ENCODE measurements at places on chromosomes 13 and 19.

DNA sequence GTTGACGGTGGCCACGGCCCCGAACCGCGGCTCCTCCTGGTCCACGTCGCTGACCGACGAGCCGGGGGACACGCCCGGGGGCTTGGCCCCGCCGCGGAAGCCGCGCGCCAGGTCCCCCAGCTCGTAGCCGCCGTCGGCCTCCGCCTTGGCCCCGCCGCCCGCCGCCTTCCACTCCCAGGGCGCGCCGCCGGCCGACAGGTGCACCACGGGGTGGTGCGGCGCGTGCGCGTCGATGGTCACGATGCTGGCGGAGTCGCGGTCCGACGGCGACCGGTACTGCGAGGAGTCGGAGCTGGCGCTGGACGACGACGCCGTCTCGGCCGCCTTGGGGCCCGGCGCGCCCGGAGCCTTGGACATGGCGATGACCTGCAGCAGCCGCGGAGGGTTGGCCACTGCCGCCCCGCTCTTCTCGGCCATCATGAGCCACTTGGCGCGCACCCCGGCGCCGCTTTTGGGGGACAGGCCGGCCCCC lies 9.0 kb downstream of the PLPPR3 start:
- DNase-seq: peak; percentile 38

GRCh38 chr19:21147540-21147939 lies 5.7 kb downstream of the ZNF431 start:
- DNase-seq: no peak

- no peak for DNase-seq
These were observed 3.9 kb downstream of the F10 start for GRCh38 chr13:113126265-113127150.

- no peak for DNase-seq
These were observed 1289.4 kb downstream of the PCDH9 start for GRCh38 chr13:65940720-65941119.

DNA sequence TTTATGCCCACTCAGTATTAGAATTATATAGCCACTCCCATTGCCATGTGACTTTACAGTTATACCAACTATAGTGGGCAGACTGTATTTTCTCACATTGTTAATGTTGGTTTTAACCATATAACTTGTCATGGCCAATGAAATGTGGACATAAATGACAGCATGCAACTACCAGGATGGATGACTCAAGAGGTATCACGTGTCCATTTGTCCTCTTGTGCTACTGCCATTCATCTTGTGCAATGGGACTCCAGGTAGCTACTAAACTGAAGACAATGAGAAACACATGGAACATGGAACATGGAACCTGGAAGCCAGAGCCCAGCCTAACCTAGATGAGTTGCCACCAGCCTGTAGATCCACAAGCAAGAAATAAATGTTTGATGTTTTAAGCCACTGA lies 242.7 kb upstream of the IPO5 start:
- DNase-seq: no peak
